ENCODE measurements at places on chromosomes 7 and 10.

DNA sequence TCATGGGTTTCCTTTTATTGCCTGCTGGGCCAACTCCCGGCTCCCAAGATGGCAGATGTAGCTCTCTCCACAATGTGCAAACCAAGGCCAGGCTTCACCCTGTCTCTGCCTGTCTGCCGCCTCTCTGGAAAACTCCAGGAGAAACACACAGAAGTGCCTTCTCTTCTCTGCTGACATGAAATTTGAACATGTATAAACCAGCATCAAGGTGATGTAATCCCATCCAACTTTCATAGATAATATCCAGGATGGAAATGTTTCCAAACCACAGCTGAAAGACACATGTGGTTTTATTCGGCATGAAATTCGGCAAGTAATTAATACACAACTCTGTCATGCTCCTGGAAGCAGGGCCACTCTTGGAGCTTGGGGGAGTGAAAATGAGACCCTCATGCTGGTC lies 297.2 kb downstream of the C7orf25 start:
- DNase-seq, result no peak

- DNase-seq, result no peak
Measured at GRCh38 chr10:27494116-27494805, 9.8 kb upstream of the RAB18 start.

DNA sequence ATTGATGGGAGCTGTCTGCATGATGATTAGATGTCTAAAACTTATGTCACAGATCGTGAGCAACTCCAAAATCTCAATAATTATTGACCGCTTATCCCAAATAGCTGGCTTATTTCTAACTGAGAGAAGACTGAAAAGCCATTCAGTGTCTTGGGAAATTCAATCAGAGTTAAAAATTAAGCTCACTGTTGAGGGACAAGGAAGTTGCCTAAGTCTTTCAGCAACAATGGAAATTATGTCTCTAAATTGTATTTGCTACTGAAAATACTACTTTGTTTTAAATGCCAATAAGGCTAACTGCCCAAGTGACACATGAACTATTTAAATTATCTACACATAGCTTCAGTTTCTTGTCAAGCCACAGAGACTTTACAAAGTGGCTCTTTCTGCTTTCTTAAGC lies 107.9 kb upstream of the FAM171A1 start:
- no peak for DNase-seq

GRCh38 chr7:131896165-131896863 lies 339.9 kb upstream of the PODXL start:
- no peak for DNase-seq

GRCh38 chr10:50874723-50875122 lies 10.7 kb downstream of the A1CF start:
- no peak for DNase-seq

Measured in NCI-H1694 treated with DMSO at 0.1 percent for 48 hours (cell line).